Stimulated activated CD8-positive, alpha-beta memory T cell treated with anti-CD3 and anti-CD28 coated beads, Interleukin-4, amount 100 ng/mL, for 48 hours (primary cell): ENCODE measurements at places on chromosomes 7 and 10.

GRCh38 chr10:61971003-61971325, 69.5 kb downstream of the ARID5B start:
- DNase-seq, result no peak

GRCh38 chr10:129744134-129745111, 219.7 kb downstream of the EBF3 start:
- no peak for DNase-seq

- DNase-seq, result no peak
Observed at GRCh38 chr7:78465894-78466293, 667.3 kb downstream of the PHTF2 start.

GRCh38 chr10:79472951-79473350, 27.5 kb upstream of the ZCCHC24 start:
- DNase-seq, result no peak

DNA sequence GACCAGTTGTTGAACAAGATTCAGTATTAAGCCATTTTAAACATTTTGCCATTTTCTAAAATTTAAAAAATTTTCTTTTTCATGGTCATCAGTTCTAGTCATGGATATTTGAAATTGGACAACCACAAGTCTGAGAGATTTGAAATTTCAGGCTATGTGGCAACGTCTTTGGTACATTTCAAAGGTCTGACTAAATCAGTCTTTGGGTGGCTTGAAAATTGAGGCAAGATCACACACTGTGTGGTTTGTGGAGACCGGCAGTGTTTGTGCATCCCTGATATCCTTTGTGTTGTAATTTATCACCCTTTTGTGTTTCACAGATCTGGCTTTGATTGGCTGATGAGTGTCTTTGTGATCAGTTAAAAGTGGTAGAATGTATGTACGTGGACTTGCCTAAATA, 35.7 kb downstream of the CCAR1 start:
- no peak for DNase-seq

GRCh38 chr7:77680266-77680665, 16.0 kb upstream of the RSBN1L start:
- no peak for DNase-seq

DNA sequence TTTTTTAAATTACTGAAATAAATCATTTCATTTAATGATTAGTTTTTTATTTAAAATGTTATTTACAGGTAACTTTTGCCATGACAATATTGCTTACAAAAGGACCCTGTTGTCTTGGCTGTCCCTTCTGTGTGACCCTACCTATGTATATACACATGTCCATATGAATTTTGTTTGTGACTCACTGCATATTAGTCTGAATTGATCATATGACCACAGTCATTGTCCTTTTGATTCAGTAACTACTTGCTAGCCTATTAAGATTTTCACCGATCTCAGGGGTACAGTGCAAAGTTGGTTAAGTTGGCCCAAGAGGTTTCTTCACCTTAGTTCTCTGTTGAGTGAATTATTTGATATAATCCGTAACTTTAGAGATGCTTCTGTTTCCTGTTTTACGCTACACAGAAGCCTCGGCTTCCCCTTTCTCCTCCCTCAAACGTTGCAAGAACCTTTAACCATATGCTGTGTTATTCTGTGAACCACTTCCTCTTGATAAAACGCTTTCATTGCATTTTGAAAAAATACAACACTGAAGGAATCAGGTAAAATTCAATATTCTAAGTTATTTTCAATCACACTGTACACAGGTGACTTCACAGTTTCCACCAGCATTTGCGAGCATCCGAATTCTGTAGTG, 43.9 kb downstream of the APBB1IP start:
- no peak for DNase-seq

- no peak for DNase-seq
Observed at GRCh38 chr7:39923091-39923490, 27.0 kb upstream of the CDK13 start.

DNA sequence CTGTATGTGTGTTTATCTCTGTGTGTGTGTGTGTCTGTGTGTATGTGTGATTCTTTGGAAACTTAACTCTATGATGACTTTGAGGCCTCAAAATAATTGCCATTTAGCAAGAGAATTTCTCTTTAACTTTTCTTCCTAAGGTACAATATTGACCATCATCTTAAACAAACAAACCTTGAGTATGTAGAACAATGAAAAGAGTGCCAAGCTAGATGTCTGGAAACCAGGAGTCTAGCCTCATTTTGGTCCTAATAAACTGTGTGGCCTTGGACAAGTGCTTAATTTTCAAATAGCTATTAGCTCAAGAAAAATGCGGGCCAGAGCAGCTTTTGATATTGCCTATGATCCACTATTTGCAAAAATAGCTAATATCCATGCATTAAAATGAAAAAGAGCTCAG, 119.3 kb downstream of the RNLS start:
- no peak for DNase-seq

DNA sequence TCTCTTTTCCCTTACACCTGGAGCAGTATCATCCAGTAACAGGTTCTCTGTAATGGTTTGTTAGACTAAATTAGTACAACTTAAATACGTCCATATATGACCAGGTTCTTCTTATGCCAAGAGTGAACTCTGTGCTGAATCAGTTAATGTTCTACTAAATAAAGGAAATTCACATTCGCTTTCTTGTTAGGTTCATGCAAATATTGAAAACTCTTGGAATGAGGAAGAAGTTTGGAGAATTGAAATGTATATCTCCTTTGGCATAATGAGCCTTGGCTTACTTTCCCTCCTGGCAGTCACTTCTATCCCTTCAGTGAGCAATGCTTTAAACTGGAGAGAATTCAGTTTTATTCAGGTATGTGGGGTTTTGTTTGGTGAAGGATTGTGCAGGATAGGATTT, 15.3 kb upstream of the CFAP69 start:
- DNase-seq, result no peak

GRCh38 chr10:101567165-101568006, 20.7 kb downstream of the POLL start:
- no peak for DNase-seq

GRCh38 chr7:135467207-135467711, 42.6 kb downstream of the CNOT4 start:
- DNase-seq, result no peak

GRCh38 chr10:13184730-13185514, 23.6 kb downstream of the MCM10 start:
- DNase-seq, result no peak

GRCh38 chr10:58486821-58487220, 25.9 kb upstream of the BICC1 start:
- no peak for DNase-seq

- DNase-seq, result peak; percentile 63
Observed at GRCh38 chr10:72308320-72308987, 34.7 kb downstream of the DDIT4 start.

- peak; percentile 45 for DNase-seq
Observed at GRCh38 chr7:48154792-48155413, 16.4 kb upstream of the ABCA13 start.

DNA sequence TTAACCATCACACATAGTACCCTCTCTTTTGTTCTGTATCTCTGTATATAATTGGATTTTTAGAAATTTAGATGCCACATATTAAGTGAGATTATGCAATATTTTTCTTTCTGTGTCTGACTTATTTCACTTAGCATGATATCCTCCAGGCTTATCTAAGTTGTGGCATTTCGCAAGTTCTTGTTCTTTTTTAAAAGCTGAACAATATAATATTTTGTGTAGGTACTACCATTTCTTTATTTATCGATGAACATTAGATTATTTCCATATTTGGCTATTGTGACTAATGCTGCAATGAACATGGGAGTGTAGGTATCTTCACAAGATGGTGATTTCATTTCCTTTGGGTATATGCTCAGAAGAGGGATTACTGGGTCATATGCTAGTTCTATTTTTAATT, 295.0 kb downstream of the SUGCT start:
- no peak for DNase-seq

DNA sequence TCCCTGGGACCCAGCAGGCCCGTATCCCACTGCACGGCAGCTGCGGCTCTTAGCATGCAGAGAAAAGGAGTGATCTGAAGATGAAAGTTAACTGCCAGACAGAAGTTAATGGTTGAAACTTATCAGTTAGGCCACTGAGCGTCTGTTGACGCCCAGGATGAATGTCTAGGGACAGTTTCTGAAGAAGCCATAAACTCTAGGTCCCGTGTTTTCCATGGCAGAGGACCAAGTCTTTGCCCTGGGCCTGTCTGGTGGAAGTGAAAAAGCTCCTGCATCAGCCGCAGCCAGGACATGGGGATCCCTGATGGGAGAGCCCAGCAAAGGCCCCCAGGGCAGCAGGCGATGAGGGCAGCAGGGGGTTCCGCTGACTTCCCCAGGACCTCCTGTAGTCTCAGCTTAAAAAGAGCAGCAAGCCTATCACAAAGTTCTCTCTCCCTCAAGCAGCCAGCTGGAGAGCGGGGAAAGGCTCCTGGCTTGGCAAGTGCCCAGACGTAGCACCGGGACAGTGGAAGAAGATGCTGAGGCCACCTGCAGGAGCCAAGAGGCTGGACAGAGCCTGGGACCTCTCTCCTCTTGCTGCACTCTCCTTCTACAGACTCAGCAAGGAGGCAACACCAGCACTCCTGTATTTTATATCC, 79.6 kb downstream of the TNS3 start:
- DNase-seq, result no peak

DNA sequence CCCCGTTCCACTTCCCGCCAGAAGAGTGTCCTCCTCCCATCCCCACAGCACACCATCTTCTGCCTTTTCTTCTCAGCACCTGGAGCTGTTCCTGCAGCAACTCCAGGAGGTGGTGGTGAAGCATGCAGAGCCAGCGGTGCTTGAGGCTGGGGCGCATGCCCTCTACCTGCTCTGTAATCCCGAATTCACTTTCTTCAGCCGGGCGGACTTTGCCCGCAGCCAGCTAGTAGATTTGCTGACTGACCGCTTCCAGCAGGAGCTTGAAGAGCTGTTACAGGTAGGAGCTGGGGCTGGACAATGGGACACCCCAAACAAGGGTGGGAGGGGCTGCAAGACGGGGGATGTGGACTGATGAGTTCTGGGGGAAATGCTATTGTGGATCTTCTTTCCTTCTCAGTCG, 19.1 kb upstream of the PVRIG start:
- no peak for DNase-seq

- no peak for DNase-seq
Observed at GRCh38 chr10:63666836-63667383, 145.7 kb downstream of the REEP3 start.

DNA sequence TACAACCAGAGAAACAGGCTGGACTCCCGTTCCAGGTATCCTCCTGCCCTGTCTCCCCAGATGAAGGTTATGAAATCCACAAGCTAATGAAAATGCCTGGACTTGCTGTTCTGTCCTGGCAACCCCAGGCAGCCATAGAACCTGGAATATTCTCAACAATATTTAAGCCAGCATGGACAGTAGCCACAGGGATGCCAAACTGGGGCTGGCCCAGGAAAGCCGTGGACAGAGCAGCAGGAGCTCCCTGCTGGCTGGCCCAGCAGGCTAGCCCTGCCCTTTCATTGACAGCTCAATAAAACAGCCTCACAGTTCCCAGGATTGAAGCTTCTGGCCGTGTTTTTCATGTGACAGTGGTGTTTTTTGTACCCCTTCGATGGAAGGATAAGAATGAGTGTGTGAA, 230.6 kb downstream of the BMPER start:
- DNase-seq, result no peak

DNA sequence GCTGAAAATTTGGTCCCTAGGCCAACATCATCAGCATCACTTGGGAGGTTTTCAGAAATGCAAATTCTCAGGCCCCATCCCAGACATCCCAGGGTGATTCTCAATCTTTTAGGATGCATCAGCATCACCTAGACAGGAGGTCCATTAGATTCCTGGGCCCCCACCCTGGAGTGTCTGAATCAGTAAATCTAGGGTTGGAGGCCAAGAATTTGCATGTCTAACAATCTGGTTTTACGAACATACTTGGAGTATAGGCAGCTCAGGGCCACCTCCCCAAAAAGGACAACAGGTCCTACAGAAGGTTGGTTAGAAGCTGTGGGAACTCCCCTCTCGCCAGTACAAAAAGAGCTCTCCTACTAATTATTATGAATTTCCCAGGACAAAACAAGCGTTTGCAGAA, 15.5 kb downstream of the ZC3HAV1 start:
- peak; percentile 25 for DNase-seq

DNA sequence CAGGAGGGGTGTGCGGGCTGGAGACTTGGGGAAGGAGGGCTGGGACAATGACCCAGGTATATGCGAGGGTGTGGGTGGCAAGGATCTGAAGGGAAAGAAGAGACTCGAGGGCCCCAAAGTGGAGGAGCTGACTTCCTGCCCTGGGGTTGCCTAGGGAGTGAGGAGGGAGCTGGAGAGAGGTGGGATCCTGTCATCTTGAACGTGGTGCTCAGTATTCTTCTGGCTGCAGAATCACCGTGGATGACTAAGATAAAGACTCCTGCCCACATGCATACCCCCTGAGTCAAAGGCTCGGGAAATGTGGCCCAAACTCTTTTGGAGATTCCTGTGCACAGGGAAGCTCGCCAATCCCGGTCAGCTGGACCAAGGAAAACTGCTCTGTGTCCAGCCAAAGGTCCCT, 31.2 kb downstream of the COL17A1 start:
- no peak for DNase-seq

DNA sequence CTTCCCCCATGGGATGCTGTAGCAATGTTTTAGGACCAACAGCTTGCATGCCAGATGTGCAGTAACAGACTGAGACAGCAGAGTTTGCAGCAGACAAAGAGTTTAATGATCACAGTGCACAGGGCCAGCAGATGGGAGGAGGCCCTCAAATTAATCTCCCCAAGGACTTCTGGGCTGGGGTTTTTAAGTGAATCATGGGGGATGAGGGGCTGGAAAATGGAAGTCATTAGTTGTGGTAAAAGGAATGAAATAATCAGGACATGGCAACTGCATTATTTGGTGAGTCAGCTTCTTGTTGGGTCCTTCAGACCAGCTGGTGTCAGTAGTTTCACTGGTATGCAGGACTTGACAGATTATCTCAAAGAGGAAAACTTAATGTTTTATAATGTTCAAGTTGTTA, 12.6 kb upstream of the NRBF2 start:
- DNase-seq, result no peak

GRCh38 chr10:21159669-21160068, 262.6 kb upstream of the NEBL start:
- no peak for DNase-seq

DNA sequence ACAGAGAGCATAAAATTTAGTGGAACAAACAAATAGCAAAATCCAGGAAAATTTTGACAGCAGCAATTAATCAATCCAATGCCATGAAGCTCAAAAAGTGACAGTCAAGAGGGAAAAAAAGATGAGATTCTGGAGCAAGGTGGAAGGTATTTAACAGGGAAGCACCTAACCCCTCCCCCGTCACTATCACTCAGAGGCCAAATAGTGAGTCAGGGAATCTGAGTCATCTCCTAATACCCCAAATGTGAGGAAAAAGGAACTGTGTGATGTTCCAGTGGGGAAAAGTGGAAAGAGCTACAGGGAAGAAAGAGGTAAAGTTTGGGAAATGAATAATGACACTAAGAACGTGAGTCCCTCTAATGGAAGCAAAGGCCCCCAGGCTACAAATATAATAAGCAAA, 113.2 kb upstream of the PHF14 start:
- no peak for DNase-seq
